PC-3 (cell line): ENCODE measurements at places on chromosomes 3 and 15. TPM values are rescaled to one million over a fixed set of nuclear protein-coding genes. Genes with fewer than 3 reads are reported as not detected.
A peak's percentile ranks its signal among the peaks of the same experiment; 100 is the strongest.

Gene SCG3
- not detected in 2 replicates for total RNA-seq

- DNase-seq: no peak
These were observed 349.0 kb upstream of the ATP10A start for GRCh38 chr15:26212109-26212508.

DNA sequence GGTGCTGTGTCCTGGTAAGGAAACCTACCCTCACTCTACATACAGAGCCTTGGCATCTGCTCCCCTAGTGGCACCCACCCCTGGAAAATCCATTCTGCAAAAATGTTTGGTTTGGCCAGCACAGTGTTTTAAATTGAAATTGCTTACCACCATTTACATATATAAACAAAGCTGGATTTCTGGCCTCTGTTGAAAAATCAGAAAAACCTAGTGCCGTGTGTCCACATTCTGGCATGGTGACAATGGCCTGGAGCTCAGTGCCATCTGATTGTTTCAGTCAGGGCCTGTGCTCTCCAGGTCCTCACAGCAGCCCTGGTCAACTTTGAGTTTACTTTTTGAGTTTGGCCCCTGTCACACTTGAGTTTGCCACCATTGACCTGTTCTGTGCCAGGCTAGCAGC is 2.9 kb upstream of the IL17RC start:
- peak; percentile 43 for DNase-seq

- peak; percentile 95 for DNase-seq
These were observed 154.1 kb downstream of the TJP1 start for GRCh38 chr15:29668120-29668602.

- peak; percentile 24 for DNase-seq
These were observed 185.3 kb upstream of the FEZF2 start for GRCh38 chr3:62558549-62559112.

Gene KLHL40
- total RNA-seq: not detected in 2 replicates

Gene IP6K2
- 88.1 and 102 TPM in 2 replicates for total RNA-seq

- no peak for DNase-seq
These were observed 30.2 kb downstream of the ABI3BP start for GRCh38 chr3:100963041-100963440.

GRCh38 chr3:172953571-172953970 is 187.5 kb downstream of the SPATA16 start:
- DNase-seq: no peak

- no peak for DNase-seq
These were observed 51.7 kb downstream of the WDR49 start for GRCh38 chr3:167602041-167602440.

DNA sequence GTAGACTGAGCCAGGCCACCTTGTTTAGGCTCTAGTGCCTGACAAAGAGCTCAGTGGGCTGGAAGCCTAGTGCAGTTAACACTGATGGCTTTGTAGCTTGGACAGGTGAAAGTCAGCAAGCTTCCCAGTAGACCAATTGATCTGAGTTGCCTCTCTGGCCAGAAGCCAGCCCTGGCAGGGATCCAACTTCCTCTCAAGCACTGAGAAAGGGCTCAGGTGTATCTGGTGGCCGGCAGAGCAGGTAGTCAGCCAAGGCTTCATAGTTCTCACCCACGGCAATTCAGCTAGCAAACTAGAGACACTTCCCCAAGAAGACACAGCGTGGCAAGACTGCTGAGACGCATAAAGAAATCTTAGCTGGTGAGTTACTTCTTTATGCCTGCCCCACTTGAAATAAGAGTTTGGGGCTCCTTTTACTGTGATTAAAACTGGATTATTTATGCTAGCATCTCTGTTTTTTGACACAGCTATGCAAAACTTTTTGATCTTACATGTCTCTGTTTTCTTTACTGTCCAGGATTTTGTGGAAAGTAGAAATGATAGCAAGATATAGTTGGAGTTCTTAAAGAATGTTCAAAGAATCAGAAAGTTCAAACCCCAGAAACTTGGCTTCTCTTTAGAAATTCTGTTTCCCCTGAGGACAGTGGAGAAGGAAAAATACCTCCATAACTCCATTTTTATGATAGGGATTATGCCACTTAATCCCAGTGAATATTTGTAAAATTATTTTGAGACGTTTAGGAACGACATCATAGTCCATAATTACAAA is 8.4 kb upstream of the CA12 start:
- peak; percentile 66 for DNase-seq

GRCh38 chr3:46935168-46935858 is 41.2 kb downstream of the CCDC12 start:
- DNase-seq: peak; percentile 93

GRCh38 chr15:47877836-47878235 is 160.5 kb downstream of the SEMA6D start:
- no peak for DNase-seq

DNA sequence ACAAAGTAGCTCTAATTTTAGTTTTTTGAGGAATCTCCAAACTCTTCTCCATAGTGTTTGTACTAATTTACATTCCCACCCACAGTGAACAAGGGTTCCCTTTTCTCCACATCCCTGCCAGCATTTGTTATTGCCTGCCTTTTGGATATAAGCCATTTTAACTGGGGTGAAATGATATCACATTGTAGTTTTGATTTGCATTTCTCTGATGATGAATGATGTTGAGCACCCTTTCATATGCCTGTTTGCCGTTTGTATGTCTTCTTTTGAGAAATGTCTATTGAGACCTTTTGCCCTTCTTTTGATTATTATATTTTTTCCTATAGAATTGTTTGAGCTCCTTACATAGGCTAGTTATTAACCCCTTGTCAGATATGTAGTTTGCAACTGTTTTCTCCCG is 239.9 kb upstream of the TPM1 start:
- DNase-seq: no peak

DNA sequence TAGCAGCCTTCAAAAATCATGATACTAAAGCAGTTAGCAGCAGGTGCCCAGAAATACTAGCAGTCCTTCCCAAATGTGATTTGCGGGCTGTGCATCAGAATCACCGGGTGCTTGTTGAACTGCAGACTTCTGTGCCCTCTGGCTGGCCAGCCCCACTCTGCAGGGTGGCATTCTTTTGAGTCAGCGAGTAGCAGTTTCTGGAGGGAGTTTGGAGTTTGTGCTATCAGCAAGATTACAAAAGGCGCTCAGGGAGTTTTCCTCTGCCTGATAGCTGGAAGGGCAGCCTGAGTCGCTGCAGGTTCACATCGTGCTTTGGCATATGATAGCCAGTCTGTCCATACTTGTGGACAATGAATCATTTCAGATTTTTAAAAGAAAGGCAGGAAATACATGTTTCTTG is 57.6 kb downstream of the CLDN11 start:
- DNase-seq: peak; percentile 20

Gene FRMD4B
- 2.9 and 5.7 TPM in 2 replicates for total RNA-seq

Gene TUSC7
- total RNA-seq: not detected in 2 replicates

DNA sequence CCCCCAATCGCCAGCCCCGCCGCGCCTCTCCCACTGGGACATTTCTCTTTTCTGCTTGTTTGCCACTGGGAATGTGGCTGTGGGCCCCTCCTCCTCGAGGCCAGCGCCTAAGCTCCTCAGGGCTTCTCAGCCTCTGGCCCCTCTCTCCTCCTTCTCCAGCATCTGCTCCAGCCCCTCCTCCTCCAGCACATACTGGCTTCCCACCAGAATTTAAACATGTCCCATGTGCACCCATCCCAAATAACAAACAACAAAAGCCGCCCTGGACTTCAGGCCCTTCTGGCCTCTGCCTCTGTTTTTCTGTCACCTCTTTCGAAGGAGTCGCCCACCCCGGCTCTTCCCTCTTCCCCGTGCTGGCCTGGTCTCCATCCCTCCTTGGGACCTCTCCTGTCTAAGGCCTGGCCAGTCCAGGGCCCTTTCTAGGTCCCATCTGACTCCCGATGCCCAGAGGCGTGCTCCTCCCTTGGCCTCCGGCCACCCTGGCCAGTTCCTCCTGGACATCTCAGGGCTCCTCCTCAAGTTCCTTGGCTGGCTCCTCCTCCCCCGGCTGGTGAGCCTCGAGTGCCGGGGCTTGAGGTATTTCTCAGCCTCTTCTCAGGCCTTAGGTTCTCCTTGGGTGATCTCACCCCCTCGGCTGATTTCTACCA is 94.6 kb upstream of the SLC6A6 start:
- DNase-seq: no peak

DNA sequence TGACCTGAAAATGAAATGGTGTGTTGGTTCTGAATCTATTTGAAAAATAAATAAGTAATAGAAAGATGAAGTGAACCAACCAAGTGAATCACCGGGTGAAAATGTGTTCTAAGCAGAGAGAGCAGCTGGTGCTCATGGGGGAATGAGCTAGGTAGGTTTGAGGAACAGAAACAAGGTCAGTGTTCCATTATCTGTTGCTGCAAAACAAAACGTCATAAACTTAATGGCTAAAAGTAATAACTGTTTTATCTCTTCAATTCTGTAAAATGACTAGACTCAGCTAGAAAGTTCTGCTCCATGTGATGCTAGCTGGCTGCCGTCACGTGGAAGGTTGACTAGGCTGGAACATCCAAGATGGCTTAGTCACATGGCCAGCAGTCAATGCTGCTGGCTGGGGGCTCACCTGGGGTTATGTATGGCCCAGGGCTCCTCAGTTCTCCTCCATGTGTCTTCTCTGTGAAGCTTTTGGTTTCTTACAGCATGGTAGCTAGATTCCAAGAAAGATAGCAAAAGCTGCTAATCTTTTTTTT is 13.3 kb upstream of the SH3BP5 start:
- DNase-seq: no peak

Gene P2RY13
- total RNA-seq: not detected in 2 replicates

GRCh38 chr15:75597667-75598341 is 18.7 kb upstream of the PTPN9 start:
- no peak for DNase-seq

Gene PML
- total RNA-seq: 18.7 and 41.0 TPM in 2 replicates

Gene RARB
- total RNA-seq: not detected in 2 replicates

- peak; percentile 57 for DNase-seq
These were observed 47.3 kb downstream of the TMCO5A start for GRCh38 chr15:37981775-37982174.

Gene LOXL1
- 224 and 249 TPM in 2 replicates for total RNA-seq

Gene KCNMB2
- total RNA-seq: not detected in 2 replicates

Gene CPNE9
- total RNA-seq: 0.07 TPM in 1 of 2 replicates, not detected in the other

DNA sequence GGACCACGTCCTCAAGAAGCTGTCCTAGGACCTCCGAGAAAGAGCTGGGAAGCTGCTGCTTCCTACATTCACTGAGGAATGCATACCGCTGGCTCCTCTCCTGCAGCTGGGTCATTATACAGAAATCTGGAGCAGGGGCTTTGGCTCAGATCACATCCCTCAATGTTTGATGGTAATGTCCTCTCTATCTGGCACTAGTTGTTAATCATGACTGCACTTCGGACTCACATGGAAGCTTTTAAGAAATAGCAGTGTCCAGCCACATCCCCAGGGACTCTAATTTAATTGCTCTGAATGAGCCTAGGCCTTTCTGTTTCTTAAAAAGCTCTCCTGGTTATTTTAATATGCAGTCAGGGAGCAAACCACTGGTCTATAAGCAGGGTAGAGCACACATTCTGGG is 25.7 kb upstream of the MYRIP start:
- no peak for DNase-seq

GRCh38 chr3:154243353-154243752 is 80.9 kb downstream of the DHX36 start:
- DNase-seq: peak; percentile 21

DNA sequence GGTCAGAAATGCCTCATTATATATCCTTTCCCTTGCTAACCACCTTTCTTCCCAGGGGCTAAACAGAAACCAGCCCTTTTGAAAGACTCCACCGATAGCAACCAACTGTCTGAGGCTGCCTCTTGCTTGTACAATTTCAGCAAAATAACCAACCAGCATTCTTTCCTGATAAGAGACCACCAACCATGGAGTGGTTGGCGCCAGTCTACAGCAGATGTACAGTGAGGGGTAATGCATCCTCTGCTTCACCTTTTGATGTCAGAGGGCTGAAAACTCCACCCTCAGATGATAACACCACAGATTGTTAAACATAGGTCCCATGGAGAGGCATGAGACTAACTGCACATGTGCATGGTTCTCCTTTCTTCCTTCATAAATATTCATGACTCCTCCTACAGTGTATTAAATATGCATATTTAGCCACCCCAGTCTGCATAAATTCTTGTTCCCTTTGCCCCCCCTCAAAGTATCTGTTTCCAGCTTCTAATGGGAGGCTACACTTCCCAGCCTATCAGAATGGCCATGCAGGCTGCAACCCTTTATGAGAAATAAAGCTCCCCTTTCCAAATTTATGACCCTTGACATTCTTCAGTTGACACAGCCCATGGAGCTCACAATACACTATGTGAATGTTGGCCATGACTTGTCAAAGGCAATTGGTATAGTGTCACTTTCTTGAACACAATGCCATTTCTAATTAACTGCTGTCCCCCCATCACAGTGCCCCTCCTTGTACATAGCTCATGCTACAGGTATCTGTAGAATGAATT is 48.3 kb downstream of the GABRB3 start:
- DNase-seq: no peak
